A172 (cell line): ENCODE measurements at places on chromosomes 3 and 15. TPM values are rescaled to one million over a fixed set of nuclear protein-coding genes. Genes with fewer than 3 reads are reported as not detected.

GRCh38 chr3:72574144-72574543 lies 274.1 kb downstream of the SHQ1 start:
- DNase-seq: no peak

HYKK gene
- total RNA-seq: 1.6 and 9.9 TPM in 2 replicates

GOLGA8G gene
- total RNA-seq: not detected in 2 replicates

GRCh38 chr3:133303430-133303829 lies 96.4 kb upstream of the BFSP2 start:
- no peak for DNase-seq
